ENCODE measurements at places on chromosomes 7 and 10.

DNA sequence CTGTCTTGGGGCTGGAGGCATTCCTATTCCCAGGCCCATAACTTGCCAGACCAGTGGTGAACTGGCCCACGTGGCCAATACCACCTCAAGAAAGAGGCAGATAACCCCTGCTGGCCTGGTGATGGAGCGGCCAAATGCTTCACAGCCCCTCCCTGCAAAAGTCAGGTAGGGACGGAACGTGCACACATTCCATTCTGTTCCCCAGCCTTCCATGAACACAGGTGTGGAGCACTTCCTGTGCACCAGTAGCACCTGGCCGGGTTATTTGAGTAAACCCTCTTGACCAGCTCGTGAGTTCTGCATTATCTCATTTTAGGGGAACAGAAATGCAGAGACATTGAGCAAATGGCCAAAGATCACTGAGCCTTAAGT, 134.4 kb downstream of the SH3PXD2A start:
- DNase-seq: no peak

DNA sequence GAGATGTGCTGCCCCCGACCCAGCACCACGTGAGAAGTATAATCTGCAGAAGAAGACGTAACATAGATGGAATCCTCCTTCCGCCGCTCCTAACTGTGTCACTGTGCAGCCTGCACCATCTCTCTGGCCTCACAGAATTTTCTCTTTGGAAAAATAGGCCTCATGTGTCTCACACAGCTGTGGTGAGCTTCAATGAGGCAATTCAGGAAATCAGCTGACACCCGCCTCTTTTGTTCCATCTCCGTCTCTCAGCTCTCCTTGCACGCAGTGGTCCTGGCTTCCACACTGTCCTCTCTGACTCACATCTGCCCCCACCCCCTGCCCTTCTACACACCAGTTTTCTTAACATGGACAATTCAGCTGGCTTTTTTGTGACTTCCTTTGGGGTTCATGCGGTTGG, 7.2 kb downstream of the C10orf90 start:
- peak; percentile 22 for DNase-seq

- no peak for DNase-seq
Measured at GRCh38 chr7:159017741-159018140, 126.9 kb downstream of the VIPR2 start.

DNA sequence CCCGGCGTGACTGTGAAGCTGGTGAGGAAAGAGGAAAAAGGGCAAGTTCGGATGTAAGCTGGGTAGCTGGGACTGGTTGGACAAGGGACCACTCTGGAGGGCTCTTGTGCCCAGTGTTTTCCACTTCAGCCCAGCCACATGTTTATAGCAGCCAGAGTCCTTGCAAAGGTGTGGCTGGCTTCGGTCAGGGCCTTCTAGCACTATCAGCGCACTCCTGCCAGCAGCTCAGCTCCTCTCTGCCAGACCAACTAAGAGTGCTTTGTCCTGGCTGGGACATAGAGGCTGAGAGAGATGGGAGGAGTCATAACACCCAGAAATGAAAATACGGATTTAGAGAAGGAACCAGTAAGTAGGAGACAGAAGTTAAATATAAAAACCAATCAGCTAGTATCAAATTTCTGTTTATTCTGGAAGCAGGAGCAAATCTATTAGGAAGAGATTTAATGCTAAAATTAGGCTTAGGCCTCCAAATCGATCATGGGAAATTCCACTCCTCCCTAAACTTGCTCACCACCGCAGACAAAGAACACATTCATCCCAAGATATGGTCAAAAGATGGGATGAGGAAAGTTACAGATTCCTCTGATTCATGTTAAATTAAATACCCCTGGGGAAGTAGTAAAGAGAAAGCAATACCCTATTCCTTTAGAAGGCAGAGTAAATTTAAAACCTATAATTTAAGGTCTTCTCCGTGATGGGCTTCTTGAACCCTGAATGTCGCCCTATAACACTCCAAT, 135.0 kb downstream of the RALA start:
- DNase-seq: no peak

DNA sequence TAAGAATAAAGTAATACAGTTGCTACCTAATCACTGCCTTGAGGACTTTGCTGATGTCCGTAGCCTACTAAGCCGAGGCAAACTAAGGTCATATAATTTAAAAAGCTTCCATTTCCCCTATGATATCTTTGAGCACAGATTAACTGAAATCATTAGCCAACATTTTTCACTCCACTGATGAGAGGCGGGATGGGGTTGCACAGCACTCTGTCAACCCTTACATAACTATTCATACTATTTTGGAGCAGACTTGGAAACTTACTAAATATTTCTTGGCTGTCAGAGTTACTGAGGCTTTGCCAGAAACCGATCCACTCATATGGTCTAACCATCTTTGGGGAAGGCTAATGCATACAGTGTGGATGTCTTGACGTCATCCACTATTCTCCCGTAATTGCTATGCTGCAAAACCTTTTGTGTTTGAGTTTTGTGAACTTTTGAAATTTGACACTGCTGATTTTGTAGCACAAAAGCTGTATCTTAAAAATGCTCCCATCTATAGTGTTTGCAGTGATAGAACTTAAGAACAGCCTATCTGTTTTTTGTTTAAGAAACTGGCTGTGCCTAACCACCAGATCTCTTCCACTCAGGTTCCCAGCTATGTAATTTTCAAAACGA, 248.7 kb downstream of the TSPAN12 start:
- DNase-seq: peak; percentile 16

GRCh38 chr7:103988468-103989199, 824 bp downstream of the RELN start:
- DNase-seq: no peak

DNA sequence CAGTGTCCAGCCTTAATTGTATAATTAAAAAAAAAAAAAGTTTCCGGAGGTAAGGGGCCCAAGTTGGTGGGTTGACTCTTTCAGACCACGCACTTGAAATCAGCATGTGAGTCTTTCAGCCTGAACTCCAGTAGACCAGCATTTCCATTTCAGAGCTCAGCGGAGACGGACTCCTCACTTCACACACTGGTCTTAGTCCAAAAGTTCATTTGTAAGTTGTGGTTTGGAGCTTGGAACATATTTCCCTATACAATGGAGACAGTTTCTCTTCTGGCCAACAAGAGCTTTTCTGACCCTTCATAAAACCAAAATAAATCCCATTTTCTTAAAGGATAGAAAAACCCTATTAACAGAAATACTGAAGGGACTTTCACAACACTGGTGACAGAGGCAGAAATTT, 41.0 kb downstream of the ATXN7L1 start:
- DNase-seq: peak; percentile 48

DNA sequence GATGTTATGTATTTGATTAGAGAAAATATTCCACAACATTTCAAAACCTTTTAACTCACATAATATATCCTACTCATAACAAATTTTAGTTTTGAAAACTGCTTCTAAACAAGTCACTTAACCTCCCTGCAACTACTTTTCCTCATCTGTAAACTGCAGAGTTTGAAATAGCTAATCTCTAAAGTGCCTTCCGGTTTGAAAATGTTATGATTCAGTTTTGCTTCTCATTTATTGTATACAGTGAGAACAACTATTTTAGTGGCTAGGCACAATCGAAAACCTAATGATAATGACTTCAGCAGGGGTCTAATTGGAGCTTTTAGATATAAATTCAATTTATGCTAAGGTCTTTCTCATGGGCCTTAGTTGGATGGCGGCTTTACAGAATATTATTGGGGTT, 30.7 kb upstream of the TEX47 start:
- no peak for DNase-seq

- DNase-seq: no peak
Measured at GRCh38 chr7:28330384-28331070, 81.8 kb upstream of the CREB5 start.

GRCh38 chr7:138663725-138664710, 37.1 kb downstream of the SVOPL start:
- no peak for DNase-seq

- no peak for DNase-seq
Measured at GRCh38 chr7:66182920-66183319, 22.2 kb upstream of the TPST1 start.

DNA sequence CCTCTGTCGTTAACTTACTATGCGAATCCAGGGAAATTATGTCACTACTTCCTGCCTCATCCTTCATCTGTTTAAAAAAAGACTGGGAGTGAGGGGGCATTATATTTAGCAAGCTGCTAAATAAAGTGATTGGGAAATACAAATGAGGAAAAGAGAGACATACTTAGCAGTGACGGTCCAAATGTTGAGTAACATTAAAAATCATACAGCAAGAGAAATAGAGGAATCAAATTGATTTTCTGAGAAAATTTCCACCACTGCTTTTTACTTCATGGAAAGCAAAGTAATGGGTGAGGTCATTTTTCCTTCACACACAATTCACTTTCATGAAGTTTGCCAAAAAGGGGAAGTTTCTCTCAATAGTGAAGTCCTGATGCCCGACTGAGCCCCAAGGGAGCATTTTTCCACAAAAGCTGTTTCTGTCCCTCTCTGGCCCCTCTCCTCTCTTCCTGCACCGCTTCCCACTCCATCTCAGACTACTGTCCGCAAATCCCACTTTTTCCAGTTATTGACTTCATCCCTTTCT, 61.9 kb upstream of the ADO start:
- no peak for DNase-seq

DNA sequence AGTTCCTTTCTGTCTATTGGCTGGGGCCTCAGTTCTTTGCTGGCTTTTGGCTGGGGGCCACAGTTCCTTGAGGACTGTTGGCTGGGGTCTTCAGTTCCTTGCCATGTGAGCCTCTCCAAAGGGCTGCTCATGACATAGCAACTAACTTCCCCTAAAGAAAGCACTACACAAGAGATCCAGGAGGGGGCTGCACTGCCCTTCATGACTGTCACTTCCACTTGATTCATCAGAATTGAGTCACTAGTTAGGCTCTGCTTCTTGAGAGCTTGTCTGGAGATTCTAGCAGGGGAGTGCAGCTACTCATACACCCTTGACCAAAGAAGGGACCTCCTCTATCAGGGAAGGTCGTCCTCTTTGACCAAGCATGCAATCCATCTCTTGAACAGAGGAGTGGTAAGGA, 38.0 kb upstream of the MKX start:
- peak; percentile 45 for DNase-seq

- no peak for DNase-seq
Measured at GRCh38 chr10:129193148-129193547, 273.9 kb upstream of the MGMT start.

GRCh38 chr10:76012716-76013327, 581.4 kb downstream of the LRMDA start:
- no peak for DNase-seq

- DNase-seq: no peak
Measured at GRCh38 chr7:143289421-143289820, 1.3 kb downstream of the CASP2 start.

DNA sequence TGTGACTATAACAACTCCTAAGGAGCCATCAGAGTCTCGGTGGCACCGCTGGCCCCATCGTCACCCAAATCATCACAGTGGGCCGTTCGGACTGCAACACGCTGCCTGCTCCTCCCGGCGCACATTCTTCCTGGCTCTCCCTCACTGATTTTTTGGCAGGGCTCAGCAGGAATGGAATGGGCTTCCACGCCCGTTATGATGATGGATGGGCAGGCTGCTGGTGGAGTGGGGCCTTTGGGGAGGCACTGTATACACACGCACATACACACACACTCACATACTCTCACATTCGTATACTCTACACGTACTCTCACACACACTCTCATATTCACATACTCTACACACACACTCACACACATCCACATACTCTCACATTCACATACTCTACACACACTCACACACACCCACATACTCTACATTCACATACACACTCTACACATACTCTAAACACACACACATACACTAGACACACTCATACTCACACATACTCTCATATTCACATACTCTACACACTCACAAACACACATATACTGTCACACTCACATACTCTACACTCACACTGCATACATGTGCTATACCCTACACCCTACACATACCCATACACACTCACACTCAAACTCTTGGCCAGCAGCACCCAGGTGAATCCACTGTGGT, 99.8 kb downstream of the KCNMA1 start:
- no peak for DNase-seq

- DNase-seq: no peak
Measured at GRCh38 chr7:82131215-82131614, 312.4 kb downstream of the CACNA2D1 start.

DNA sequence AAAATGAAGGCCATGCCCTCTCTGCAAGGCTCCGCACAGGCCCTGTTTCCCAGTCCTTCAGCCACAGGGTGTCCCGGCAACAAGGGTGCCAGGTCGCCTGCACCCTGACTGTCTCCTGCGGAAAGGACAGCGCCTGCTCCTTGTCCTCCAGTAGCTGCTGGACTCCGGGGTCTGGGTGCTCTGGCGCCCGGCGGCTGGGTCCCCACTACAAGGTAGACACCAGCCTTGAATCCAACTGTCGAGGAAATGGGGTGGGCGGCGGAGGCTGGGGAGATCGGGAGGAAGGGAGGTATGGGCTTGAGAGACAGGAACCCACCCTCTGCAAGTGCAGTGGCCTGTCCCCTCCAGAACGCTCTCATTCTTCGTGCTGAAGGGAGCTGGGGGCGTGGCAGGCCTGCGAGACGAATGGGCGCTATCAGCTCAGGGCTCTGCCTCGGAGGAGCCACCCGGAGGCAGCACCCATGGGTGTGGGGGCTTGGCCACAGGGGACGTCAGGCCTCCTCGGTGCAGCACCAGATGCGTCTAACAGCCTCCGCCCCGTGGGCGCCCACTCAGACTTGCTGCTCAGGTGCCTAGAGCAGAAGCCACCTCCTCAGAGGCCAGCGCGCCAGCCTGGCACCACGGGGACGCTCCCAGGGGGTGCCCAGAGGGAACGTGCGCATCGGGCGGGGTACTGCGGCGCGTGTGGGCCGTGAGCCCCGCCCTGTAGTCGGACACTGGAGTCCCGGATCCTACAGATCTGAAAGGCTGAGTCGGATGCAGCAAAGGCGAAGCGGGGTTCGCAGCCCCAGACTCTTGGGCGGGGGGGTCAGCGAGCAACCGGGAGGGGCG, 15.6 kb downstream of the ADAM8 start:
- DNase-seq: no peak

- DNase-seq: no peak
Measured at GRCh38 chr7:44275146-44275545, 50.2 kb downstream of the CAMK2B start.

- DNase-seq: no peak
Measured at GRCh38 chr10:131816941-131817700, 83.7 kb upstream of the PPP2R2D start.

- DNase-seq: no peak
Measured at GRCh38 chr7:121744877-121745276, 128.1 kb upstream of the PTPRZ1 start.

DNA sequence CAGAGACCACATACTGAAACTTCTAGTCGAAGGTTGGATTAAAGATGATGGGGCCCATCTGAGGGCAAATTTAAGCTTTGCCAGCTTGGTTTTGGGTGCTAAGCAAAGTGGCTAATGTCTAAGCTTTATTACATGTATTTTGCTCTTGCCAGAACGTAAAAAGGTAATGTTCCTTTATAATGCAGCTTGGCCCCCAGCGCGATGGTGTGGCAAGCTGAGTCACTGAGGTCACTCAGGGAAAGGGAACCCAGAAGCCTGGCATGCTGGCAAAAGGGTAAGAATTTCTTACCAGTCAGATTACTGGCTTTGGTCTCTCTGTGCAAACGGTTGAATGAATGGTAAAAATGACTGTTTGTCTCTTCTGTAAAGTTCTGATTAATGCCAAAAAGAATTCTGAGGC, 158.3 kb upstream of the KCND2 start:
- no peak for DNase-seq

GRCh38 chr10:91287276-91287675, 66.8 kb downstream of the PCGF5 start:
- DNase-seq: no peak

All from astrocyte of the cerebellum (primary cell).